ENCODE measurements at places on chromosomes 13 and 19.

DNA sequence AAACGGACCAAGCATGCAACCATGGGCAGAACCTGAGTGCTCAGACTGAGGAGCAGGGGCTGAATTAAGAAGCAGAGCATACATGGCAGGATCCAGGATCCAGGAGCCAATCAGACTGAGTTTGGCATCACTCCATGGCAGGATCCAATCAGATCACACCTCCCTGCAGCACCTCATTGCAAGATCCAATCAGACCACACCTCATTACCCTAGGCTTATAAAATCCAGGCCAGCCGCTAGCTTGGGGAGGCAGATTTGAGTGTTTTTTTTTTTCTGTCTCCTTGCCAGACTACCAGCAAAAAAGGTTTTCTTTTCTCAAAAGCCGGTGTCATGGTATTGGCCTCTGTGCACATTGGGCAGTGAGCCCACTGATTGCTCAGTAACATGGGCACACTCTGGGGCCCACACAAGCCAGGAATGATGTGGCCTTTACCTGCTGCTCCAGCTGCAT is 127.9 kb upstream of the GJB6 start:
- DNase-seq = no peak

- DNase-seq = no peak
Measured at GRCh38 chr19:28710278-28710677, 502.7 kb downstream of the UQCRFS1 start.

- DNase-seq = no peak
Measured at GRCh38 chr19:11092181-11092538, 2.9 kb downstream of the LDLR start.

GRCh38 chr19:1356508-1356865 is 27.2 kb upstream of the NDUFS7 start:
- DNase-seq = no peak

DNA sequence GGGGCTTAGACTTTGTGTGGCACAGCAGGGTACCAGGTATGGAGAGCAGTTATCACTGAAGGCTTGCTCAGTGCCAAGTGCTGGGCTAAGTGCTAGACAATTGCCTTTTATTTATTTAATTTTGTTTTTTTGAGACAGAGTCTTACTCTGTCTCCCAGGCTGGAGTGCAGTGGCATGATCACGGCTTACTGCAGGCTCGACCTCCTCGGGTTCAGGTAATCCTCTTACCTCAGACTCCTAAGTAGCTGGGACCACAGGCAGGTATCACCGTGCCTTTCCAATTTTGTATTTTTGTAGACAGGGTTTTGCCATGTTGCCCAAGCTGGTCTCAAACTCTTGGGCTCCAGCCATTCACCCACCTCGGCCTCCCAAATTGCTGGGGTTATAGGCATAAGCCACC is 256.9 kb downstream of the ZNF536 start:
- DNase-seq = no peak

GRCh38 chr19:35529241-35530218 is 1.4 kb upstream of the SBSN start:
- no peak for DNase-seq

GRCh38 chr19:4878491-4878968 is 11.1 kb upstream of the PLIN3 start:
- DNase-seq = peak; percentile 31

DNA sequence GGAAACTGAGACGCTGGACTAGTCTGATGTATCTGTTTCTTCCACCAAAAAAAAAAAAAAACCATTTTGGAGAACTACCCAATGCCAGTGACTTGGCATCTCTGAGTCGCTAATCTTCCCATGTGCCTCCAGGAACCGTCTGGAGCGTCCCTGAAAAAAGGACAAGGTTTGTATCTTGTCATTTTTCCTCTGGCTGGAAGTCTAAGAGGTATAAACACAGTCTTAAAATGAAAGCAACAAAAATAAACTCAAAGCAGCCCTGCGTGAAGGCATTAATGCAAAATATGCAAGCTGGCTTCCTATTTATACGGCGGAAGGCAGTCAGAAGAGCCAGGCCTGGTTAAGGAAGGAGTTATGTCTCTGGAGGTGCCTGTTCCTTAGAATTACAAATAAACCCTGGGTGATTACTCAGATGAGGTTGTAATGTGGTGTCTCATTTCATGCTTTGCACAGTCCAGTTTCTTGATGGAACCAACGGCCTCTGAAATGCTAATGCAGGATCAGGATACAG is 20.3 kb downstream of the ACTN4 start:
- DNase-seq = no peak

- DNase-seq = peak; percentile 71
Measured at GRCh38 chr19:2302319-2303210, 5.4 kb downstream of the LINGO3 start.

DNA sequence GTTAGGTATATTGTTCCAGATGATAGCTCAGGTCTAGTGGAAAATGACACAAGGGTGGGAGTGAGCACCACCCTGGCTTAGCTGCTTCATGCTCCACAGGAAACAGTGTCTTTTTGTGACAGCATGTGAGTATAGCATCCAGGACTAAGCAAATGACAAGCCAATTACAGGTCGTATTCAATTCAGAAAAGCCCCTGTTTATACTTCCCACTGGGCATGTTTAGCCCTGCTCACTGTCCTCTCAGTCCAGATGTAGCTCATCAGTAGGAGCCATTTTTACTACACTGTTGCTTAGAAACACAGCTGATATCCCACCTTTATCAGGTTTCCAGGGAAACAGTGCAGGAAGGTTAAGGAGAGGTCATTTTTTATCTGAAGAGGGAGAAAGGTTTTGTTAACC is 8.0 kb downstream of the ABHD13 start:
- DNase-seq = no peak

- no peak for DNase-seq
Measured at GRCh38 chr19:35675589-35676140, 9.3 kb downstream of the UPK1A start.

DNA sequence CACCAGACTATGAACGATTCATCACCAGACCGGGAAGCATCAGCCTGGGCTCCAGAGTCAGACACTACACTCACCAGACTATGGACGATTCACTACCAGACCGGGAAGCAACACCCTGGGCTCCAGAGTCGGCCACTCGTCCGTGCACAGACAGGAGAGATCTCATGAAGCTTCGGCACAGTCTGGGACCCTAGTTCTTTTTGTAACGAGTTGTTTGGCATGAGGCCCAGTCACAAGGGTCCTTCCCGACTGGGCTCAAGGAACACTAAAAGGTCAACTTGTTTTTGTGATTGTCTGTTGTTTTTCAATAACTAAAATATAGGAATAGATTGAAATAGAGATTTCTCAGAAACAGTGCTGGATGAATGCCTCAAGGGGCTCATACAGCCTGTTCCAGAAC is 1141.6 kb upstream of the MIR17HG start:
- no peak for DNase-seq

GRCh38 chr19:55632463-55632834 is 8.1 kb upstream of the ZNF784 start:
- DNase-seq = peak; percentile 87

DNA sequence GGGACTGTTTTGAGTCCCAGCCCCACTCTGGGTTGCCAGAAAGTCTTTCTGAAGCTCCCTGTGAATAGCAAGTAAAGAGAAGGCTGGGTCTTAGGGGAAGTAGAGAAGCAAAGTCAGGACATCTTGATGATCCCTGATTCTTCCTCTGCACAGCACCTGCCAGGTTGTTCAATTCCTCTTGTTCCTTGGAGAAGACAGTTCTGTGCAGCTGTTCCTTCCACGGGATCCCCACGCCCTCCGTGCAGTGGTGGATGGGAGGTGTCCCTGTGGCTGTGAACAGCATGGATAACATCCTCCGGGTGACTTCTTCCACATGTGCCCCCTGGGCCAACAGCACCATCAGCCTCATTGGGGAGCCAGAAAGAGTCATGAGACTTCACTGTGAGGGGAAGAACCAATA is 29.1 kb upstream of the IGLON5 start:
- DNase-seq = peak; percentile 13

- no peak for DNase-seq
Measured at GRCh38 chr13:27635266-27635665, 13.6 kb downstream of the POLR1D start.

DNA sequence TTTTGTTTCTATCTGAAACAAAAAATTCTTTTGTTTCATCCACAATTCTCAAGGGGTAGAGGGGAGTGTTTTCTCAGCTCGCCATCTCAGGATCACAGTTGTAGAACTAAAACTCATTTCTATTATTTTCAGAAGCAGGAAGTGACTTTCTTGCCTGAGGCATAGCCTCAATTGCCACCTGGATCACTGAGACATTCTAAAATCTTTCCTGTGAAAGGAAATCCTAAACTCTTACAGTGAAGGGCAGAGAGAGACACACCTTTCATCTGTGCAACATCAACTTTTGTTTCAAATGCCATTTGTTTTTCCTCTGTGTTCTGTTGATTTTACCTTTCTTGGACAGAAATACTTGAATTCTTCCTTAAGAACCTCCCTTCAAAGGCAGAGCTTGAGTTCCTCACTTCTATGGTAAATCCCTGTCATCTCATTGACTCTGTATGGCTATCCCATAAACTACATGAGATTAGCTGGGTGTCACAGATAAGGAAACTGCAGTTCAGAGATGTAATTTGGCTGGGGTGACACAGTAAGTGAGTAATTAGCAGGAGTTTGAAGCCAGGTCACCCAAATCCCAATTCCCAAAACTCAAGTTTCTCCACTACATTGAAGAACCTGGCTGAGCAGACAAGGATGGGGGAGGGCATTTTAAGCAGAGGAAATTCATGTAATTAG is 224.4 kb upstream of the HTR2A start:
- no peak for DNase-seq

DNA sequence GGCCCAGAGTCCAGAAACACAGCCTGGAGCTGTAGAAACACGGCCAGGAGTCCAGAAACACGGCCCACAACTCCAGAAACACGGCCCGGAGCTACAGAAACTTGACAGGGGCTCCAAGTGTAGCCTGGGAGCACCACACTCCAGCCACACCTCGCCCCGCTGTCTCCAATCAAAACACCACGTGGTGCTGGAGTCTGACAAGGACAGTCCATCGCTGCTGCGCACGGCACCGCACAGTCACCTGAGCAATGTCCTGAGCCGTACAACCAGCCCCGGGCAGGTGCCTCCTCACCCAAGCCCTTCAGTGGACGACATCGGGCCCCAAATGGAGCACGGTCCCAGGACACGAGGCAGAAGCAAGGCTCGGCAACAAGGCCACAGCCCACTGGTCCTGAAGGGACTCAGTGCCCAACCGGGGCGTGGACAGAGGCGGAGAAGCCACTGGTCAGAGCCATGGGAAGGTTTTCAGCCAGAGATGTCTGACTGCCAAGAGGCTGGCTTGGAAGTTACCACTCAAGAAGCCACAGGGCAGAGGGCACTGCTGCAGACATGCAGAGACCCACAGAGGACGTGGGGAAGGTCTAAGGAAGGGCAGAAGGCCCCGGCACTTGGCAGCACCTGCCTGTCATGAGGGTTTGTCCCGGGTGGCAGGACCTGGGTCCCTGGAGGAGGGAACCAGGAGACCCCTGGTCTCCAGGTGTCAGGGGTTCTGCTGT is 19.7 kb upstream of the PLPP2 start:
- no peak for DNase-seq

DNA sequence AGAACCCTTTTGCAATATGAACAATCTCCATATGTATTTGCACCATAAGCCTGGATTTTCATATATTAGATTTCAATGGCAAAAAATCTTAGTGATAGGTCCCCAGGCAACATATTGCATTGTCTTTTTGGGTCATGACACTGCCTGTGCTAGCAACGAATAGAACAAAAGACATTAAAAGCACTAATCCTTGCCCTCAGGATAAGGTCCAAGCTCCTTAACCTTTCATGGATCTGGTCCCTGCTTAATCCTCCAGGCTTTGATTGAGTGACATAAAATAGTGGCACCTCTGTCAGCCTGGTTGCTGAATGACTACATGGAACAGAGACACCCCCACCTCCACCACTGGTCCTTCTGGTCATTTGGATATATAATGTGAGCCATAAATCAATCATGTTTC is 134.4 kb downstream of the RBM26 start:
- no peak for DNase-seq

- peak; percentile 31 for DNase-seq
Measured at GRCh38 chr19:58385891-58386575, 1.0 kb upstream of the RPS5 start.

DNA sequence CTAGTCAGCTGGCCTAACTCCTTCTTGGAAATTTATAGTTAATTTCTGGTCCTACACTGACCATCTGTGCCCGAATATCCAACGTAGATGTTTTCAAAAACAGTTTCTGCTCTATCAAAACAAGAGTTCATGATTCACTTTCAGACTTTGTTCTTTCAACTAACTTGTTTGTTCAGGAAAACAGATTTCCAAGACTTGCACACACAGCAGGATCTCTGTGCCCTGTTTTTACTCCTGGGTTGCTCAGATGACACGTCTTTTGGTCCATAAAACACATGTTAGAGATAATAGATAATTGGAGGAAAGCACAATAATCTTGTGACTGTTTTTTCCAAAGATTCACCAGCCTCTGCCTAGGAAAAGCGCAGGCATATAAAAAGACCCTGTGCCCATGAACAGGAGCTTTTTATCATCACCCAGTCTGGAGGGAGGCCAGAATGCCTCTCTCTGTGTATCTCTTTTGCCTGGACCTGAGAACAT is 218.0 kb downstream of the IRS2 start:
- DNase-seq = no peak

DNA sequence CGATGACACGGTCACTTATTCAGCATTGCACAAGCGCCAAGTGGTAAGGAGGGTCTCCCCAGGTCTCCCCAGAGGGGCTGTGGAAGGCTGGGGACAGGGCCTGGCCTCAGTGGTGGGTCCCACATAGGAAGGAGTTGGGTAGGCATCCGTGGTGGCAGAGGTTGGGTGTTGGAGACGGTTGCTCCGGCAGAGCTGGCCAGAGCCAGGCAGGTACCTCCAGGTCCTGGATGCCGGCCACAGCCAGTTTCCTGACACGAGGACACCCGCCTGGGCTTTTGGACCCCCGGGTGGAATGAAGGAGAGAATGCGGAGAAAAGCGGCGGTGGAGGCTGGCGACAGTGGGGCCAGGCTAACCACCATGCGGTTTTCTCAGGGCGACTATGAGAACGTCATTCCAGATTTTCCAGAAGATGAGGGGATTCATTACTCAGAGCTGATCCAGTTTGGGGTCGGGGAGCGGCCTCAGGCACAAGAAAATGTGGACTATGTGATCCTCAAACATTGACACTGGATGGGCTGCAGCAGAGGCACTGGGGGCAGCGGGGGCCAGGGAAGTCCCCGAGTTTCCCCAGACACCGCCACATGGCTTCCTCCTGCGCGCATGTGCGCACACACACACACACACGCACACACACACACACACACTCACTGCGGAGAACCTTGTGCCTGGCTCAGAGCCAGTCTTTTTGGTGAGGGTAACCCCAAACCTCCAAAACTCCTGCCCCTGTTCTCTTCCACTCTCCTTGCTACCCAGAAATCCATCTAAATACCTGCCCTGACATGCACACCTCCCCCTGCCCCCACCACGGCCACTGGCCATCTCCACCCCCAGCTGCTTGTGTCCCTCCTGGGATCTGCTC is 1.3 kb upstream of the FFAR1 start:
- peak; percentile 19 for DNase-seq

GRCh38 chr19:49152119-49152550 is 3.1 kb downstream of the HRC start:
- DNase-seq = no peak

GRCh38 chr13:64453831-64454230 is 2776.3 kb downstream of the PCDH9 start:
- no peak for DNase-seq
